Right lung (tissue), 10 donors: ENCODE measurements at places on chromosomes 2 and 18. TPM values are rescaled to one million over a fixed set of nuclear protein-coding genes. Genes with fewer than 3 reads are reported as not detected.

Gene ALKAL2
- polyA plus RNA-seq = 7.7 TPM

Gene CNTNAP5
- polyA plus RNA-seq = not detected

Gene CABYR
- 5.3 TPM for polyA plus RNA-seq

Gene SERPINB4
- polyA plus RNA-seq = not detected

Gene TMEM17
- polyA plus RNA-seq = 4.9 TPM

Gene ARHGEF33
- polyA plus RNA-seq = 4.6 TPM

- no peak for DNase-seq
Measured at GRCh38 chr2:168212866-168213265, 34.5 kb downstream of the STK39 start.

DNA sequence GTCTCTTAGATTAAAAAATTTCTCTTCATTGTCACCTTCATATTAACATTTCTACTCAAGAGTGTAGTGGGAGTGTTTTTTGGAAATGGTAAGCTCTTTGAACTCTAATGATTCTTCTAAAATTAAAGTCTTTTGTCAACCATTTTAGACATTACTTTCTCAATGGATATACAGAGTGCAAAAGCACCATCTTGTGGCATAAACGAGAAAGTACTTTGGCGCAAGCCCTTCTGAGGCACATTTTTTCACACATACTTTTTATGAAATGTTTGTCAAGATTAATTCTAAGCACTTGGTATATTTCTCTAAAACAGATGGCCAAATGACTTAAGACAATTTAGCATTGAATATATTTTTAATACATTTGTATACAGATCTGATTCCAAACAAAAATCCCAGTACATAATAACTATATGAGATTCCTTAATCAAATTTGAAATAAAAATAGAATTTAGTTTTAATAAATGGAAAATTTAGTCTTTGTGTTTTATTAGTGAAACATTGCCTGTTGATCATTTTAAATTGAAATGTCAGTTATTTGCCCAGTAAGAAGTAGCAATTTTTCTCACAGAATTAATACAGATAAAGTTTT, 63.3 kb upstream of the GALNT5 start:
- peak; percentile 38 for DNase-seq

DNA sequence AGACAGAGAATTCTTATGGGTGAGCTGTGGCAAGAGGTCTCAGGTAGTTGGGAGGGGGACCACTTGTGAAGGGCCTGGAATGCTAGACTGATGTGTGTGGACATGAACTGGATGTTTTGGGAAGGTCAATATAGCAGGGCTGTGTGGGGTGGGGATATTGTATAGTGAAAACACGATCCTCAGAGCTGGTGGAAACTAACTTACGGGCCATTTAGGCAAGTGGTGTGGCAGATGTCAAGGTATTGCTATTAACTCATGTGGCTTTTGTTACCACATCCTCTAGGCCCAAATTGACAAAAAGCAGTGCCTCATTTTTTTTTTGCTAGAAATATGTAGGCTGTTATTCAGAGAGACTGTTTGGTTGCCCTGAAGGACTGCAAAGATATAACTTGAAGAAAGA, 8.0 kb upstream of the GALNT1 start:
- no peak for DNase-seq

DNA sequence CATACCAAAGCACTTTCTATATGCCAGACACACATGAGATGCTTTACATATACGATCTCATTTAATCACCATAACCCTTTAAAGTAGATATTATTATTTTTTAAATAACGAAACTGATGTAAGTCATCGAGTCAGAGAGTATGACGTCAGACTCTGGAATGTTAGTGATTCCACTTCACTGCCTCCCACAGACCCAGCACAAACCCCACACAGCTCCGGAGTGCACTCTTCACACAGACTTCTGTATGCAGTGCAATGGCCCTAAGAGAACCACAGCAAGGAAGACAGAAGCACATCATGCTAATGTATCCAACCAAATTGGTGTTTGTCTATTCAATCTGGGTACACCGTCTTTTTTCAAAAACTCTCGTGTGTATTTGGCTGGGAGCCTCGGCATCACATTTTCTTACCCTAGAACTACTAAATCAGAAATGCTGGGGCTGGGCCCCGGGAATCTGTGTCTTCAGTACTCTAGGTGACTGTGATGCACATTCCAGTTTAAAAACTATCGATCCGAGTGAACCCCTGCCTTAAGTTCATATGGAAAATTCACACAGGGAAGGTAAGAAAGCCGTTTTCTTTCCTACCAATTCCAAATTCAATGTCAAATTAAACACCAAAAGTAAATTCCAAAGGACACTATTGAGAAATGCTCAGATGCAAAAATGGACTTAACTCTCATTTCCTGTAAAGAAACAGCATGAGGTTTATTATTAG, 117.7 kb upstream of the ACVR1C start:
- no peak for DNase-seq

DNA sequence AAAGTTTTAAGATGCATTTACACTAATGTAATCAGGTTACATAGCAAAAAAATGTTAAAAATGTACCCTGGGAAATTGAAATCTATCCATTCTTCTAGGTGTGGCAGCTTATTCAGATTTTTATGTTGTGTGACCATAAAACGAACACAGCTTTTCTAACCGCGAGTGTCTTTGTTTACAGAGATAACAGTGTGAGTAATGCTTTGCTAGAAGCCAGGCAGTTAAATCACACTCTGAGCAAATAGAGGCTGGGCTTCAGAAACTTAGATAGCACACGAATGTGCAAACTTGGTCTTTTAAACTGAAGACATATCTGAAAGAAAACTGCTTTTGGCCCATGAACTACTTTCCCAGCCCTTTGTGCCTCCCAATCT, 116.1 kb downstream of the SPTBN1 start:
- DNase-seq = no peak

DNA sequence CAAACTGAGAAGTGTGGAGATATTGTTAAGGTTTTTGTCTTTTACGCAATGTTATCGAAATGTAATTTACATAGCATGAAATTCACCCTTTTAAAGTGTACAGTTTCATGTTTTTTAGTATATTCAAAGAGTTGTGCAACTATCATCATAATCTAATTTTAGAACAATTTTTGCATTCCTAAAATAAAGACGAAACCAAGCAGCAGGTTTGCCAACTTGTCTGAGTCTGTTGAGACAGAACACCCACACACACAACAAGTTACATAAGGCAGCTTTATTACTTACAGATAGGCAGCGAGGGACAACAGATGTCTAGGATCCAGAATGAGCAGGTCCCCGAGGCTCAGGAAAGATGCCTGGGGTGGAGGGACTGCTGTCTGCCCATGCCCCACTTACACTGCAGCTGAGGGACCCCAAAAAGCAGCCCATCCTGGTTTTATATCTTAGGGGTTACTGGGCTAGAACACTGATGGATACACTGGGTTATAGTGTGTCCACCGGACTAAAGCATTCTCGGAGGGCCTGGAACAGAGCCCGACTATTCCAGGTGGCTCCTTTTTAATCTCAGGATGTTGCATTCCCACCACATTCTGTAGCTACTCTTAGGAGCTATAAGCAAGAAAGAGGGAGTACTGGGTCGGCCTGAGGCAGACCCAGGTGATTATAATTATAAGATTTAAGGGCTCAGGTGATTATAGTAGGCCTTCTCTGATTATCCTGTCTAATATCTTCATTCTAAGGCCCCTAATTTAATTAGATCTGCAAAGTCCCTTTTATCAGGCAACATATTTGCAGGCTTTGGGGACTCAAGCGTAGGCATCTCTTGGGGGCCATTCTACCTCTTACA, 150.2 kb upstream of the DOK6 start:
- peak; percentile 54 for DNase-seq

- DNase-seq = no peak
Measured at GRCh38 chr18:26536664-26537063, 11.7 kb downstream of the KCTD1 start.

DNA sequence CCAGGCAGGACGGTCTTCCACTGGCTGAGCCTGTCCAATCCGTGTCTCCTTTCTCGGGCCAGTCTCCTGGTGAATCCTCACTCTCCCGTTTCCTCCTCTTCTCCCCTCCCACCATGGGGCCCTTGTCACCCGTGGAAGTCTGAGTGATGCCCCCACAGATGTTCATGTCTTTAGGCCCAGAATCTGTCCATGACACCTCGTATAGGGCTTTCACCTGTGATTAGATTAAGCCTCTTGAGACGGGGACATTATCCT, 193.5 kb downstream of the ZFP36L2 start:
- no peak for DNase-seq

DNA sequence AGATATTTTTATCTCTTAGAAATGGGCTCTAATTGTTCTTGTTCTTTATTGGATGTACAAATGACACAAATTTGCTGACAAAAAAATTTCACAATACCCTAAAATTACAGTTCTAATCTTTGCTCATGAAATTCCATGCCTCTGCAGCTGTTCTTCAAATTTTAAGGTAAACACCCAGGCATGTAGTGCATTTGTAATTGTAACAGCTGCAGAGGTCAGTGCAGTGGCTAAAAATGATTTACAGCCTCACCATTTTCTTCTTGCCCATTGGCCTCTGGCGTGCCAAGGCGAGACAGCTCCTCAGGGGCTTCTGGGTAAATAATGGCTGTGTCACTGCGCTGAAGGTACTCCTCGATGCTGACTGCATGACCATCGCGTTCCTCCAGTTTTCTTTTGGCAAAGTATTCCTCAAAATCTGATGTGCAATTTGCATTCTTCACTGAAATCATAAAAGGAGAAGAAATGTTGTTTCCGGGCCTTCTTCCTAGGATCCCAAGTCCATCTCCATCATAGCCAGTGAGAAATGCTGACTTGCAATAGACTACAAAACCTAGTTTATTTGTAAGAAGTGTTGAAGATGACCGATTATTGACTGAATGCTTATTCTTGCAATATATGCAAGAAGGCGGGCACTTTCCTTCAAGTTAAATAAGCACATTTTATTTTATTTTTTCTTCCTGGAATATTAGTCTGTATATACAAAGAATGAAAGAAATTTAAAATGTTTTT, 115.2 kb downstream of the ZEB2 start:
- peak; percentile 59 for DNase-seq

- peak; percentile 23 for DNase-seq
Measured at GRCh38 chr18:67199993-67200617, 316.4 kb downstream of the DSEL start.

- DNase-seq = no peak
Measured at GRCh38 chr2:49933711-49934110, 779.4 kb upstream of the FSHR start.

DNA sequence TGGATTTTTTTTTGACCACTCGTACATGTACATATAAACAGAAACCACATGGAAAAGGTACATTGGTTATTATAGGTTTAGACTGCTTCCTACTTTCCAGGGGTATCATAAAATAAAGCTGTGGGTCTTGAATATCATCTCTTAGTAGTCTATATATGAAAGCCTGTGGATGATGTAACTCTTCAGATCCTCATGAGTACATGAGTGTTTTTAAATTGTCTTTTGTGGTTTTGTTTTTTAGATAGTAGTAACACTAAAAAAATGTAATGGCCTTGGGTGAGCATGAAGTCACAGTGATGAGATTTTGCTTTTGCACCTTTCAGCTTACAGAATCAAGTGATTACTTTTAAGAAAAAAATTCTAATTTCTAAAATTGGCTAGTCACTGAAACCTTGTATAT, 80.2 kb downstream of the RAB3GAP1 start:
- DNase-seq = no peak

GRCh38 chr2:69693775-69694450, 48.0 kb upstream of the ANXA4 start:
- DNase-seq = no peak

- no peak for DNase-seq
Measured at GRCh38 chr2:168149150-168149974, 98.0 kb downstream of the STK39 start.
